ENCODE measurements at places on chromosomes 11 and 22. TPM values are rescaled to one million over a fixed set of nuclear protein-coding genes. Genes with fewer than 3 reads are reported as not detected.

- DNase-seq: no peak
Measured at GRCh38 chr11:46508360-46508759, 85.5 kb downstream of the AMBRA1 start.

DNA sequence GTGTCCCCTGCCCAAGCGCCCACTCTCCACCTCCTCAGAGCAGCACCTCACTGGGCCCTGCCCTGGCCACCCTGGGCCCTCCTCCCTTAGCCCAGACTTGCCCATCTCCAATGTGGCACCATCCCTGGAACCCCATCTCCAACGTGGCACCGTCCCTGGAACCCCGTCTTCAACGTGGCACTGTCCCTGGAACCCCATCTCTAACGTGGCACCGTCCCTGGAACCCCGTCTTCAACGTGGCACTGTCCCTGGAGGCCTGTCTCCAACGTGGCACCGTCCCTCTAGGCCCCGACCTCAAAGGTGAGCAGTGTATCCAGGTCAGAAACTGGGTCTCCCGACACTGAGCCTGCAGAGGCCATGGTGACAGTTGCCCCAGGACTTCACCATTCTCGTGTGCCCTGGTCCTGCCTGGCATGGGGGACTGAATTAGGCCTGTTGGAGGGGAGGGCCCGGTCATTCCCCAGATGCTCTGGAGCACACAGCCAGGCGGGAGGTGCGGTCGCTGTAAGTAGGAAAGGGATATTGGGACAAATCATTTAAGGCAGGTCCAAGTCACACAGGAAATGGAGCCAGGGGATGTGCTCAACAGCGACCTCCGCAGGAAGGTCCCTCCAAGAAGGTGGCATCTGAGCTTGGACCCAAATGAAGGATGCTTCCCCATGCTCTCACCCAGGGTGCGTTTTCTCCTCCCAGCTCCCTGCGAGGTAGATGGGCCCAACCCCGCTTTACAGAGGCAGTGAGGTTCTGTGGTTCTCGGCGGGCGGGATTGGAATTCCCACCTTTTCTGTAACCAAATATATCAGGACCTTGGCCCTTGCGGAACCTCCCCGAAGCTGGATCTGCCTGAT is 2.4 kb upstream of the CTSD start:
- peak; percentile 24 for DNase-seq

DNA sequence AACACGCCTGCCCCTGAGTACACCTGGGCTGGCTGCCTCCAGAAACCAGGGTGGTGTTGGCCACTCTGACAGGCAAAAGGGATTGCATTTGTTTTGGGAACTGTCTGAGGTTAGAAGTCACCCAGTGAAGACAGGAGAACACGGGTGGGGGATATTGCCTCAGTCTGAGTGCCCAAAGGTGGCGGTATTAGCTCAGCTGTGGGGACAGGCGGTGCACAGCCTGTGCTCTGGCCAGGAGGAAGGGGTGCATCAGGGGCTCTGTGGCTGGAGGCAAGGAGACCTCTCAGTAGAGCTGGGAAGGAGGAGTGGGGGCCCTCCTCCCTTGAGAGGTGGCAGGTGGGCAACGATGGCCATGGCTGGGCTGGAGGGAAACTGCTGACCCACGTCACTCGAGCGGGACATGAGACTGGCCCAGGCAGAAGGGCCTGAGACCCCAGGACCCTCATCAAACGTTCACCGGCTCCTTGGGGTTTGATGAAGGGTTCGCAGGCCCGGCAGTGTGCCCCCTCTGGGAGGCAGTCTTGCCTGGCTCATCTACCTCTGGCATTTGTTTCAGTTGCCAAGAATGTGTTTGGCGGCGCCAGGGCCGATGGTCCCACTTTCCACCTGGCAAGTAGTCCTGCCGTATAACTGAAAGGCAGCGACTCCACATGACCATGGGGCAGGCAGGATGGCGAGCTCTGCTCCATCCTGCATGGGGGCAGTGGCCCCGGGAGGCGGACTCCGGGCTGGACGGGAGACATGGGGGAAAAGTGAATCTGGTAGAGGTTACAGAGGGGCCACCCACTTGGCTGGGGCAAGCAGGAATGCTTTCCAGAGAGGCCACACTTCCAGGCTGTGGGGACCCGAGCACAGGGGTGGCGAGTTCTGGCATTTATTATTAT is 52.8 kb upstream of the SMIM38 start:
- peak; percentile 18 for DNase-seq

DNA sequence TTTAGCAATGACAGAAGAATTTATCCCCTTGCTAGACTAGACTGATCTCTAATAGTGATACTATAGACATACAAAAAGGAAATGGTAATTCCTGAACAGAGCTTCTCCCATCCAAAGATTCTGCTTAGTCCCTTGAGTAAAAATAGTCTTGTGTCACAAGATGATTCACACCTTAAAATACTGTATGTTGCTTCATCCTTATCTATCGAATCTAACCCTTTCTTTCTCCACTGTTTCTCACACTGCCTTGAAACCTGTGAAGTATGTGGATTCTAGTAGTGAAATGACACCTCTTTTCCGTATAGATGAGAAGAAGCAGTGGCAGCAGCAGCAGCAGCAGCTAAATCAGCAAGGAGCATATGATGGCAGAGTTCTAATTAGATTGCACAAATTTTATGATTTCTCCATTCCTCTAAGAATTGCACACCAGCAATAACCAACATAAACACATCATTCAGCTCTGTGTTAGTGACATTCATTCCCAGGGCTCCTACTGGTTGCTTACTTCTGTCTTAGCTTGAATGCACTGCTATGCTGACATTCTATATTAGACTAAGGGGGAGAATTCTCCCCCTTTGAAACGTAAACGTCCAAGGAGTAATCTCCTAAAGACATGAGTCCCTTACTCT is 14.6 kb downstream of the KCNA4 start:
- no peak for DNase-seq

- DNase-seq: no peak
Measured at GRCh38 chr11:61378713-61379313, 13.6 kb upstream of the TMEM216 start.

- DNase-seq: no peak
Measured at GRCh38 chr11:59812220-59812619, 1.6 kb upstream of the MRPL16 start.

DNA sequence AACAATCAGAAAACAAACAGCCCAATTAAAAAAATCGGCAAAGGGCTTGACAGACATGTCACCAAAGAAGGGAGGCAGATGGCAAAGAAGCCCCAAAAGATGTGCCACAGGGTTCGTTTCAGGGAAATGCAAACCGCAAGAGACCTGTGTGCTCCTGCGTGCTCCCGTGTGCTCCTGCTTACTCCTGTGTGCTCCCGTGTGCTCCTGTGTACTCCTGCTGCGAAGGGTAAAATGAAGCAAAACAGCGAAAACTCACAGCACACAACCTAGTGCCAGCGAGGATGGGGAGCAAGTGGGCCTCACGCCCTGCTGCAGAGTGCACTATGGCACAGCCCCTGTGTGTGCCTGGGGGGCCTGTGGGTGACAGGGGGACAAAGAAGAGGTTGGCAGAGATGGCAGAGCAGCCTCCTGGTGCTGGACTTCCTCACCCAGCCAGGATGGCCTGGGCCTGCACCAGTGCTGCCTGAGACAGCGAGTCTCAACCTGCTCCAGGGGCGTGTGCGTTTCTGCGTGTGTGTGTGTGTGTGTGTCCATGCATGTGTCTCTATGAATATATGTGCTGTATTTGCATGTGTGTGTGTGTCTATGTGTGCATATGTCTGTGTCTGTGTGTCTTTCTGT is 14.0 kb downstream of the ASCL2 start:
- DNase-seq: no peak

DNA sequence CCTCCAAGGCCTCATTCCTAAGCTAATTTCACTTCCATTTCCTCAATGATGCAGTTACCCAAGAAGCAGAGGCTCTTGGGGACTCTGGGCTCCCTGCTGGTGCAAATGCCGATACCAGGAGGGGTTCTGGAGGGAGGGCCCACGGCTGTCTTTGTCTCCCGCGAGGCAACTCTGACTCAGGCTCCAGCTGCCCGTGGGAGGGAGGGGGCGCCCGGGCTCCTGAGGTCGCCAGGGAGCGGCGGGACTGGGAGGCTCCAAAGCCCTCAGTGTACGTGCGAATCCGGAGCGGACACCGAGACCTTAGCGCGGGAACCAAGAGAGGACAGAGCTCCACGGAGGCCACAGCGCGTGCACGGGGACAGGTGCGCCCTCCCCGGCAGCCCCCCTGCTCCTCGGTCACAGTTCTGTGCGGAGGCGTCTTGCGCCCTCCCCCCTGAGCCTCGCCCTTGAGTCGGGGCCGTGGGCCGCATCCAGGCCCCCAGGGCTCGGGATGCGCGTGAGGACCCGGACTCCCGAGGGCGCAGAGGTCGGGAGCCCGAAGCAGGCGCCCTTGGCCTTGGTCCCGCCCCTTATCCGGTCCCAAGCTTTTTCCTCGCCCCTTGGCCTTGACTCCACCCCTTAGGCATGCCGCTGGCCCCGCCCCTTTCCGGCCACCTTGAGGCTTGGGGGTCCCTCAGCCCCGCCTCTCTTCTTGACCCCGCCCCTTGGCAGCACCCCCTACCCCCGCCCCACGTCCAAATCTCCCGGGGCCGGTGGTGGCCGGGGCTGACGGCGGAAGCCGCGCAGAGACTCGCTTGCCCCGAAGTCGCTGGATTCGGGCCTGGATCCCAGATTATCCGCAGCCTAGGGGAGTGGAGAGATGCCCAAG is 4.7 kb upstream of the SHISA8 start:
- DNase-seq: peak; percentile 80

DNA sequence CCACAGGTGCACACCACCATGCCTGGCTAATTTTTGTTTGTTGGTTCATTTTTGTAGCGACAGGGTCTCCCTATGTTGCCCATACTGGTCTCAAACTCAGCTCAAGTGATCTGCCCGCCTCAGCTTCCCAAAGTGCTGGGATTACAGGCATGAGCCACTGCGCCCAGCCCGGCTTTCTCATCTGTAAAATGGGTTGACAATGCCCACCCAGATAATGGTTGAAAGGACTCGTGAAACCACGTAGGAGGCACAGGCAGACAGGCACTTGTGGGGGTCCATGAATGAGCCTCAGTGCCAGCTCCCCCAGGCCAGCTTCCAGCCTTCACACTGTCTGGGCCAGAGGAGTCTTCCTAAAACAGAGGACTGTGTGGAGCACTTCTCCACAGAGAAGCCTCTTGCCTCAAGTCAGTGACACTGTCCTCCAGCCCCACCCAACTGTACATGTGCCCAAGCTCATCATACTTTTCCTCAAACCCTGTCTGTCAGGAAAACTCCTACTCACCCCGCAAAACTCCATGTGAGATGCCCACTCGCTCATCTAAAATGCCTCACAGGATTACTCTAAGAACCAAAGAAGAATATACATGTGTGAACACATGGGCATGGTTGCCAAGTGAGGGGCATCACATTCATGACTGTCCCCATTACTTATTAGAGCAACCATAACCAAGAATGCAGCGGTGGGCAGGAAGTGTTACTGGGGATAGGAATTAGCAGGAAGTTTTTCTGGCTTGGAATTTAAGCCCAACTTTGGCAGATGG is 32.1 kb upstream of the WNT7B start:
- peak; percentile 24 for DNase-seq

- no peak for DNase-seq
Measured at GRCh38 chr11:95505927-95506426, 275.0 kb upstream of the SESN3 start.

DNA sequence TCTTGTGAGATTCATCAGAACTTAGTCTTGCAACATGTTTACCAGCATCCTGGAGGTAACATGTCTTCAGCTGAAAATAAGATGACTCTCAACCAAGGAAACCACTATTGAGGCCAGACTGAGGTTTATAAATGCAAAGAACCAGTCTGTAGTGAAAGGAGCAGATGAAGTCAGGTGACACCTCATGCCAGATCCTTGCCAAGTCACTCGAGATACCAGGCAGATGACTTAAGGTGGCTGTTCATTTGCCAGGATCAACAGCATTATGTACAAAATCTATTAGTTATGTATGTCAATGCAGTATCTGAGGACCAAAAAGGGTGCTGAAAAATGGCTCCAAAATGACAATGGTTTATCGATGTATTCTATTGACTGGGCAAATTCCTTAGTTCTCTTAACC is 100.0 kb upstream of the SOX6 start:
- DNase-seq: no peak

GRCh38 chr11:96794152-96794551 is 404.3 kb downstream of the JRKL start:
- DNase-seq: no peak

GRCh38 chr11:38208951-38209350 is 1610.9 kb upstream of the RAG2 start:
- no peak for DNase-seq

DNA sequence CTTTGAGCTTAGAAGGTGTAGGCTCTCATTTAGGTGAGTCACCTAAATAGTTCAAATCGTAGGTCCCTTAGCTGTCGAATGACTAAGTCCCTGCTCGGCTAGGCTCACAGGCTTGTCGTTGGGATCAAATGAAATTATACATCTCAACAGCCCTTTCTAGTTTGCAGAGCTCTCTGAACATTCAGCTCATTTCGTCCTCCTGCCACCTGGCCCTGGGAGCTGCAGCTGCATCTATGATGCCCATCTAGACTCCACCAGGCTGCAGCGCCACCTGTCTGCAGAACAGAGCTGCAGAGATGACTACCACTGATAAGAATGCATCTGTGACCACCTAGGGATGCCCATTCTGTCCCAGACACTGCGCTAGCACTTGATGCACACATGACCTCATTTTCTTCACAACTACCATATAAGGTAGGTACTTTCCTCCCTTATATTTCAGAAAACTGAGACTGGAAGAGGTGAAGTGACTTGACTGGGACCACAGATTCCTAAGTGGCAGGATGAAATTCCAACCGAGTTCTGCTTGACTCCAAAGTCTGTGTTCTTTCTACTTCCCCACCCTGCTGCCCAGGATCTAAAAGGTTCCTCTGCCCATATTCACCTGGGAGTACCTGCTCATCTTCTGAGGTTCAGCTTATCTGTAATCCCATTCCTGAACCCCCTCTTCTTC is 141.1 kb upstream of the NARS2 start:
- DNase-seq: peak; percentile 47

GRCh38 chr11:134452026-134452837 is 40.2 kb upstream of the B3GAT1 start:
- DNase-seq: no peak

DNA sequence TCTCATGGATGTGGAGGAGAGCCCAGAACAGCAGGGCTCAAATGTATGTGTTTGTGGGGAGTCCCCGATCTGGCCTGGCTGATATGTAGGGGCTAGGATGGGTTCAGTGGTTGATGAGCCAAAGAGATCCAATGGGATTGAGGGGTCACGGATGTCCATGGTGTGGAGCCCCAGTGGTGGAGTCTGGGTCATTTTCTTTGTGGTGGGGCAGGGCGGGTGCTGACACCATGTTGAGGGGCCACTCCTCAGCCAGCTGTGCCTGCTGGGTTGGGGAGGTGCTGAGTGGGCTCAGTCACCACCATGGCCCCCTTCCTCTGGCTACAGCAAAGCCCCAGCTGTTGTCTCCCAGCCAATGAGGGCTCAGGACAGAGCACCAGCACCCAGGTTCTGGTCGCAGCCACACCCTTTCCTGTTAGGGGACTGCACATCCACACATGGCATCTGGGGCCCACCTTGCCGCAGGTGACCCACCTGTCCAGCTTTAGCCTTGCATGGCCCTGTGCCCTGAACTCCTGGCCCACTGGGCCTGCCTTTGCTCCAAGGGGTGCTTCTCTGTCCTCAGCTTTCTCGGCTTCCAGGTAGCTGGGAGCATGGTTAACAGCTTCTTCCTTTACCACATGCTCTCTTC is 3.2 kb upstream of the GNAZ start:
- peak; percentile 11 for DNase-seq

The GDPD4 gene
- total RNA-seq: not detected

The DEFB131B gene
- not detected for total RNA-seq

The NAGA gene
- total RNA-seq: 13.4 TPM

The CYTH4 gene
- 6.2 TPM for total RNA-seq

The GSTT2B gene
- 3.2 TPM for total RNA-seq

The OR5A1 gene
- not detected for total RNA-seq

The CCDC87 gene
- 0.25 TPM for total RNA-seq

The MYO7A gene
- 4.6 TPM for total RNA-seq

The SYT12 gene
- total RNA-seq: 0.37 TPM

The ANO1 gene
- total RNA-seq: 6.8 TPM

The TRIM49B gene
- total RNA-seq: not detected

The ATF4 gene
- 214 TPM for total RNA-seq

Data from left ventricle myocardium superior (tissue), 1 donor.